ENCODE measurements at places on chromosomes 2 and 18.
A peak's percentile ranks its signal among the peaks of the same experiment; 100 is the strongest.

DNA sequence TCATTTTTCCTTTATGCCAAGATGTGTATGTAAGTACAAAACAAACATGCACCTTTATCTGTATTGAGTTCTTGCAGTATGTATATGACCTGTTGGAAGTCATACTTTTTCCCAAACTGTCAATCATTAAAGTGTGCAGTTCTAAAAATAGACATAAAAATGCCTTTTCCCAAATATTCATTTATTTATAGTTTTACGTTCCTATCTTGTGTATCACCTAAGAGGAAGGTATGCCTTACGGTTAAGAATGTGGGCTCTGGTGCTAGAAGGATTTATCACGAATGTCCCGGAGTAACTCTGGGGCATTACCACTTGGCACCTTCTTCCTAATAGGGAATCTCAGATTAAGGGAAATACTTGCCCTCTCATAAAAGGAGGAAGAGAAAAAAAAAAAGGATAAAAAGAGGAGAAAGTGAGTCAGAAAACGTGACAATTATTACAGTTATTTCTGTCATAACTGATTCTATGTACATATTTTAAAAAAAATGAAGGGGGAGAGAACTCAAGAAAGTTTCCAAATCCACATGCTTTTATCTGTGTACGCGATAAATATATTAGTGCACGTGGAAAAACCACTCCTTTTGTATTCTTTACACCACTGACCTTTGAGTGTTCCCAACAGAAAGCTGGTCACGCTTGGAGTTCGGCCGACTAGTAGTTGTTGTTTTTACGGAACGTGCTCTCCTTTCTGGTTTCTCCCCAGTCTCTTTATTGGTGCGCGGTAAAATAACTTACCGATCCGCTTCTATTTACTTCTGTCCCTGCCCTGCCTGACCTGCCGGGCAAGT lies 721 bp downstream of the MCEE start:
- DNase-seq, result no peak

GRCh38 chr2:112301973-112302372 lies 26.6 kb downstream of the ZC3H6 start:
- DNase-seq, result no peak

DNA sequence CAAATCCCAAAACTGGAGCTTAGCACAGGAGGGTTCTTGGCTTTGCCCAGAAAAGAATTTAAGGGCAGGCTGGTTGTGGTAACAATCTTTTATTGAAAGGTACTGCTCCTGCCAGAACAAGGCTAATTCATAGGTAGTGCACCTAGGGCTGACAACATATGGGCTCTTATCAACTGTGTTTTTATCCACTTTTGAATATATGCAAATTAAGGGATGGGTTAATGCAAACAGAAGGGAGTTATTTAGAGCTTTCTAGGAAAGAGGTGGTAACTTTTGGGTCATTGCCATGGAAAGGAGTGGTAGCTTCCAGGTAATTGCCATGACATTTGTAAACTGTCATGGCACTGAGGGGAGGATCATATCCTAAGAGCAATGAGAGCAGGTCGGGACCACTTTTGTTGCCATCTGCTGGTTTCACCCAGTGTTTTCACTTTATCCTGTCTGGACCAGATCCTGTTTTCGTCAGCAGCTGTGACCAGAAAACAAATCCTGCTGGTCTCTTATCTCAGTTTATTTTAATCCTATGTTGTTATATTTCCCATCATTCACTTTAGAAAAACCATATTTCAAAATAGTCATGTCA lies 981 bp downstream of the C2orf66 start:
- DNase-seq, result no peak

DNA sequence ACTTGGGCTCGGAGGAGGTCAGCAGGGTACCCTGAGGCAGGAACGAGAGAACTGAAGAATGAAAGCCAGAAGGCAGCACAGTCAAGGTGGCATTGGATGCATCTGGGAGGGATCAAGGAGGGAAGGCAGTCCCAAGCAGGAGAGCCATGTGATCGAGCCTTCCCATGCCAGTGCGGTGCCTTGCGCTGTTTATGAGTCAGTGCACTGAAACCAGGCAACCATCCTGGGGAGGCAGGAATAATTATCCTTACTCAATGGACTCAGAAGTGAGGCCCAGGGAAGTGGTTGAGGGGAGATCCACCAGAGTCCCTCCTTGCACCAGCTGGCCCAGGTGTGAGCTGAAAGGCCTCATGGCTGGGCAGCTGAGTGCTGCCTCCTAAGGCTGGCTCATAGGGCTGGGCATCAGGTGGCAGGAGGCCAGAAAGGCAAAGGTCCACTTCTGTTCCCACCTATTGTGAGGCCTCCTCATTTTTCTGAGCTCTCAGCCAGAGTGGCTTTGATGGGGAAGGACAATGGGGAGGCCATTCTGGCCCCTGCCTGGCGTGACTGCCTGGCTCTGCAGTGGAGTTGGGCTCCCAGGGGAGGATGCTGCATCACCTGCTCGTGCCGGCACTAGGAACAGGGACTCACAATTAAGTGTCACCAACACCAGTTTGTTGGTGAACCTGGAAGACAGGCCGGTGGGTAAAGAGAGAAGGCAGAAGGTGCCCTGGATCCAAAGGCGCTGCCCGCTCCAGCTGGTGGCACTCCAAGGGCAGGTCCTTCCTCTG lies 82.3 kb downstream of the TFCP2L1 start:
- DNase-seq, result no peak

DNA sequence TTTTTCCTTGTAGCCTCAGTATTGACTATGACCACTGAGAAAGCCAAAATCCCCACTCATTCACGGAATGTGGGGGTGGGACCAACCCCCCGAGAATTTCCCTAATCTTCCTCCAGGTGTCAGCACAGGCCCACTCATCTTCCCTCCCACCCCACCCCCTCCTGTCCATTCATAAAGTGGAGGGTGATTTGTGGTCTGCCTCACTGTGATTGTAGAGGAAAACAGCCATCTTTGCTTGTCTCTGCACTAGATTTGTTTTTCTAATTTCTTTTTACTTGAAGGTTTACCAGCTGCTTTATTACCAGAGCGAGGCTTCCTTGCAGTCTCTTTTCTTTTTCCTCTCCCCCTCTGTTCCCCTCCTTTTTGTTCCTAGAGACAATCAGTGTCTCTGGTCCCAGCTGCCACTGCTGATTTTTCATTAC lies 171.8 kb downstream of the ICOS start:
- DNase-seq, result peak; percentile 61

- peak; percentile 50 for DNase-seq
Observed at GRCh38 chr2:63050334-63051041, at the start of gene OTX1. TSS of gene OTX1 (plus strand) at chr2:63050830. CDS start at chr2:63052991, 2,161 bp downstream.

DNA sequence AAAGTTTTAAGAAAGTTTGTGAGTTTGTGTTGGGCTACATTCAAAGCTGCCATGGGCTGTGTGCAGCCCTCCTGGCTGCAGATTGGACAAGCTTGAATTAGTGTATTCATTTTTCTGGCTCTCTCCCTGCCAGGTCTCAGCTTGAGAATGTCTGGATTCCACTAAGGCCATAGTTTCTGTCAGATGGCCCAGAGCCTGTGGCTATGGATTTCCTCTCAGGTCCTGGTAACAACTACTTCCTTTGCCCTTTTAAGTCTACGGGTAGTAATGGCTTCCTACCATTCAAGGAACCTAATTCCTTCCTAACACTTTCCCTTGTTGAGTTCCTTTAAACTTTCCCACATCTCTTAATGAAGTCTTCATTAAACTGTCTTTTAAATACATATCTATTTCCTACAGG lies 24.3 kb upstream of the PSMD14 start:
- DNase-seq, result no peak

DNA sequence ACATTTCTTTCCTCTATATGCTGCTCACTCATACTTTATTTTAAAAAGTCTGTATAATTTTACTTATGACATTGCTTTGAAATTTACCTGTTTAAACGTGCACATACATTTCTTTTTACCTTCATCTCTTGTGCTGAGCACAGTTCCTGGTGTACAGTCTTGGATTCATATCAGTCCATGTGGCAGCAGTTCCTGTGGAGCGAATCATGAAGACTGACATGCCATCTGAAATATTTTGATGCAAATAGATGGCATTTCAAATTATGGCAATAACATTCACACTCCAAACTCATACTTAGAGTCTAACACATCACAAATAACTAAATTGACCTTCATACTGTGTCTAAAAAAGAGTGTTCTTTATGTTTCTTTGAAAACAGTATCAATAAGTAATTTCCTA lies 90.3 kb upstream of the CDH2 start:
- DNase-seq, result no peak

Measured in left hindlimb (tissue), 1 donor.